ENCODE measurements at places on chromosomes 11 and 22.

- DNase-seq: no peak
Measured at GRCh38 chr11:126358763-126359160, 3.3 kb downstream of the ST3GAL4 start.

DNA sequence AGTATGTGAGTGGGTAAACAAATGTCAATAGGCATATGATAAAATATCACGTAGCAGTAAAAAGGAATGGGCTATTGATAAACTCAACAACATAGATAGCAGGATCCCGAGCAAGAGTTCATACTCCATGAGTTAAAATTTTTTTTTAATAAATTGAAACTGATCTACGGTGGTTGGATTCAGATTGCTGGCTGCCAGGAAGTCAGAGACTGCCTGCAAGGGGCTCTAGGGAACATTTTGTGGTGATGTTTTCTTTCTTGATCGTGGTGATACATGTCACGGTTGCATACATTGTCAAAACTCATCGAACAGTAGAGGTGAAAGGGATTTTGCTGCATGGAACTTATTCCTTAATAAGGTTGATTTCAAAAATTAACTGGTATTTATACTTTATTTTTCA lies 62.6 kb upstream of the WNT7B start:
- no peak for DNase-seq

- peak; percentile 78 for DNase-seq
Measured at GRCh38 chr11:12222055-12222792, 111.8 kb downstream of the MICAL2 start.

GRCh38 chr11:134584706-134585445 lies 172.8 kb upstream of the B3GAT1 start:
- DNase-seq: no peak

GRCh38 chr22:17980638-17981051 lies 43.7 kb downstream of the MICAL3 start:
- peak; percentile 83 for DNase-seq

- peak; percentile 61 for DNase-seq
Measured at GRCh38 chr11:34840736-34841386, 75.3 kb downstream of the APIP start.

DNA sequence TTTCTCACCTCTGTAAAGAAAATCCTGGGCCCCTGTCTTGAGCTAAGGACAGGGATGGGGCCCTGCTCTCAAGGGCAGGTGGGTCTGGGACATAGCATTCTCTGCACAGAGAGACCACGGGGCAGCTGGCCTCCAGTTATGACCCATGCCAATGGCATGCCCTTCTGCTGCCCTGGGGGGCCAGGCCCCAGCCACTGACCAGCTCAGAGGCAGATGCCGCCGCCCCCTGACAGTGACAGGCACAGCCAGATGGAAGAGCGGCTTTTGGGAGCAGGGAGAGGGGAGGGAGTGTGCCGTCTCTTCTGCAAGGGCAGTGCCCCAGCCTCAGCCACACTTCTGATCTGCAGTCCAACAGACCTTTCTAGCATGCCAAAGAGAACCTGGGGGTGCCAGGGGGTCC lies 114.8 kb upstream of the NAV2 start:
- no peak for DNase-seq

DNA sequence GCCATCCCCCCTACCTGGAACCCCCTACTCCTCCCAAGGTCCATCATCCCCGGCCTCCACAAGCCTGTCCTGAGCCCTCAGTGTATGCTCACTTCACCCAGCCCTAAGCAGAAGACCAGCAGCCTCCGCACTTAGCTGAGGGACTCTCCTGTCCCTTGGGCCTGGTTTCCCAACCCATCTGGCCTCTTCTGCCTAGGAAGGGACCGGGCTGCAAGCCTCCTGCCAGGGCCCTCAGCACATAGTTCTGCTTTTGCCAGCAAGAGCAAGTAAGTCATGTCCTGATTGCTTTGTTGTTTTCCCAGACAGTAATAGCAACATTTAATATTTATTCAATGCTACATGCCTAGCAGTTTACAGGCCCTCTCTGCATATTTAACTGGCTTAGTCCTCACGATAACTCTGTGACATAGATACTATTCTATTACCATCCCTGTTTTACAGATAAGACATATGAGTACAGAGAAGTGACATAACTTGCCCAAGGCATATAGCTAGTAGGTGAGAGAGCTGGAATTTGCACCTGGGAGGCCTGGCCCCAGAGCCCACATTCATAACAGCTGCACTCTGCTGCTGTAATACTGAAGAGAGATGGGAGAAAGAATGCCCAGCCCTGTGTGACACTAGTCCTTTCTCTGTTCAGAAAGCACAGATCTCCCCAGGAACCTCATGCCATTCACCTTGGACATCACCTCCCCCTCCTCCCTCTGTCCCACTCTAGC lies 139.2 kb downstream of the PARVA start:
- DNase-seq: no peak

DNA sequence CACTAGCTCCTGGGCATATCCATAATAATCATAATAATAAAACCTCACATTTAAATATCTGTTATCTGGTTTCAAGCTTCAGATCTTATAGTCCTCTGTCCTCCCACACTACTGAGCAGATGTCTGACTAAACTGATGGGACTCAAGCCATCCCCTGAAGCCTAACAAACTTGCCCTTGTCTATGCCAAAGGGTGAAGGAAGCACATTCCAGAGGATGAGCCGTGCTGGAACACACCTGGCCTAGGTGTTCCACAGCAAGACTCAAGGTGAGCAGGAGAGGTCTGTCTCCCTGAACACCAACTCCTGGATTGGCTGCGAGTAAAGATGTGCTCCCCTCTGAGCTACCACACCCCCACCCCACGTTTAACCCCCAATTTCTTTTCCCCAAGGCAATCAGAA lies 14.7 kb downstream of the SCUBE2 start:
- no peak for DNase-seq

DNA sequence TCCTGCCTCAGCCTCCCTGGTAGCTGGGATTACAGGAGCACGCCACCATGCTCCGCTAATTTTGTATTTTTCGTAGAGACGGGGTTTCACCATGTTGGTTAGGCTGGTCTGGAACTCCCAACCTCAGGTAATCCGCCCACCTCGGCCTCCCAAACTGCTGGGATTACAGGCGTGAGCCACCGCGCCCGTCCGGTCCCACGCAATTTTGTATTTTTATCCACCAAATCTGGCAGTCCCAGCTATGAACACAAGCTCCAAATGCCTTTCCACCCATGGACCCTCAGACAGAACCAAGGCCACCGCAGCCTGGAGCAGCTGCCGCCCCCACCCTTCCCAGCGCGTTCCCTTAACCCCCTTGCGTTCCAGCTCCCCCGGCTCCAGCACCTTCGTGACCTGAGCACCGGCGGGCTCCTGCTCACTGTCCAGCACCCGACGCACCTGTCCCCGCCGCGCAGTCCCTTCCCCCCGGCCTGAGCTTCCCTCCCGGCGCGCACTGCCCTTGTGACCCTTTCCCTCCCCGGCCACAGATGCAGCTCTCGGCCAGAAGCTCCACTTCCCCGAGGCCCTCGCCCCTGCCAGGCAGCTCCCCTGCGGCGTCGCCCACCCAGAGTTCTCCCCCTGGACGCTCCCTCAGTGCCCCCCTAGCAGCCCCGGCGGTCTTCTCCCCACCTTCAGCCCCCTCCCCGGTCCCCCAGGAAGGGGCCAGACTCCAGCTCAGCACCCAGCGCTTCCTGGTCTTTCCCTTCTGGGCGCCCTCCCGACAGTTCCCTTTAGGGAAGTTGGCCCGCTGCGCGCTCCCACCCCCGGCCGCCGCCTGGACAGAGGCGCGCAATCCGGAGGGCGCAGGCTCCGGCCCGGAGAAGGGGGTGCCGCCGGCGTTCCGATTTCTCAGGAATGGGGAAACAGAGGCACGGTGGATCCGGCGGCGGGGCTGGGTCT lies 5.6 kb upstream of the ZBED4 start:
- DNase-seq: peak; percentile 50

DNA sequence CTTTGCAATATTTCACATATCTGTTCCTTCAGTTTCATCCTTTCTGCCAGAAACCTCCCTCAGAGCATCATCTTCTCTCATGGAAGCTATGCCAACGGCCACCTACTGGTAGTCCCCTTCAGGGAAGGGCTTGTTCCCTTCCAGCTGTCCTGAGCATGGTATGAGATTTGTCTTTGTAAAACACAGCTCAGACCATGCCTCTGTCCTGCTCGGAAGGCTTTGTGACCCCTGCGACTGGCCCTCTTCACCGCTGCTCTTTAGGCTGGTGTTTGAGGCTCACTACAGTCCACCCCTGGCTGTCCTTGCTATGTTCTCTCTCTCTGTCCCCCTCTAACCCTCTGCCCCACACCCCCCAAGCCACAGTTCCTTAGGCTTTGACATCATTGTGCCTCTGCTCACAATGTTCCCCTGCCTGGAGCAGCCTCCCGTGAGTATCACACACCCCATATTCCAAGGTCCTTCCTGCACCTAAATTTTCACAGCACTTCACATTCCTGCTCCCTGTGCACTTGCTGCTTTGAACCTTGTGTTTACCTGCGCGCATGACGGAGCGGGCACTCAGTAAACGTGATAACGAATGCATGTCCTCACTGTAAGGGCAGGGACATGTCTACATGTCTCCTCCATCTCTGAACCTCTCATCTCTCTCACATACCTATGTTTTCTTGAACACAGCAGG lies 24.0 kb upstream of the ACER3 start:
- no peak for DNase-seq

DNA sequence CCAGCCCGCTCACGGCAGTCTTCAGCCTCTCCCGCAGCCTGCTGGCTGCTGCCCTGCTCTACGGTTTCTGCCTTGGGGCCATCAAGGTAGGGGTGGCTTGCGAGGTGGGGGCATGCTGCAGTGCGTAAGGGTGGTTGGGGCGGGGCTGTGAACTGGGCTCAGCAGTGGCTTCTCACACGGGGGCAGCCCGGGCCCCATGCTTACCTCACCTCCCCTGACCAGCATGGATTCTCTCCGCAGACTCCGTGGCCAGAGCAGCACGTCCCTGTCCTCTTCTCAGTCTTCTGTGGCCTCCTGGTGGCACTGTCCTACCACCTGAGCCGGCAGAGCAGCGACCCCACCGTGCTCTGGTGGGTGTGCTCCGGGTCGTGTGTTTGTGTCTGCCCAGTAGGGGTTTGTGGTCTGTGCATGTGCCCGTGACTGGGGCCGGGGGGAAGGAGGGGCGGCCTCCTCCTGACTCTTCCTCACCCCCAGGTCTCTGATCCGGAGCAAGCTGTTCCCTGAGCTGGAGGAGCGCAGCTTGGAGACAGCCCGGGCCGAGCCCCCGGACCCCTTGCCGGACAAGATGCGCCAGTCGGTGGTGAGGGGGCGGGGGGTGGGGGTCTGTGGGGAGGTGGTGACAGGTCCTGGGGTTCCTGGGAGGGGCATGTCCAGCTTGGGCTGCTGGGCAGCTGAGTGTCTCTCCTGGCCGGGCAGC lies 9.5 kb downstream of the PCNX3 start:
- peak; percentile 67 for DNase-seq

GRCh38 chr22:22770280-22770871 lies 117.2 kb upstream of the IGLL5 start:
- DNase-seq: no peak

DNA sequence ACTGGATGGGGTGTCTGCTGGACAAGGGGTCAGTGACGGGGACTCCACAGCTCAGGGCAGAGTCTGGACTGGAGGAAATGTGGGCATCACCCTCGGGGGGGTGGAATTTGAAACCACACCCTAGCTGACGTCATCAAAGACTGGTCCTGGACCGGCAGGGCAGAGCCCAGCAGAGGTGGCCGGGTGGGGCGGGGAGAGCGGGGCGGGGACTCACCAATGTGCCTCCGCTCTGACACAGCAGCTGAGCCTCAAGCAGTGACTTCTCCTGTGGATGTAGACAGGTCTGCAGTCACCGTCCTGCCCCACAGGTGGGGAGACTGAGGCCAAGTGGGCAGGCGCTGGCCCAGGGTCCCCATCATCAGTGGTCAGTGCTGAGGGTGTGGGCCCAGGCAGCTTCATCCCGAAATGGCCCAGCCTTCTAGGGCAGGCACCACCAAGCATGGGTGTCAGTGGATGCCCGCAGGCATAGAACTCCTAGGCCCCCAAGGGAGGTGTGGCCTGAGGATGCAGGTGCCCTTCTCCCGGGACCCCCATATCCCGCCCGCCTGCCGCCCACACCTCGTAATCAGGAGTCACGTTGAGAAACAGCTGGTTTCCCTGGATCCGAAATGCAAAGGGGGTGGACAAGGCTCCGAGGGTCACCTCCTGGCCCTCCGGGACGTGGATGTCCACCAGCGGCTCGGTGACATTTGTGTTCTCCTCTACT lies 603 bp downstream of the CDHR5 start:
- DNase-seq: peak; percentile 75

- DNase-seq: no peak
Measured at GRCh38 chr11:22539821-22540256, 85.8 kb downstream of the FANCF start.

DNA sequence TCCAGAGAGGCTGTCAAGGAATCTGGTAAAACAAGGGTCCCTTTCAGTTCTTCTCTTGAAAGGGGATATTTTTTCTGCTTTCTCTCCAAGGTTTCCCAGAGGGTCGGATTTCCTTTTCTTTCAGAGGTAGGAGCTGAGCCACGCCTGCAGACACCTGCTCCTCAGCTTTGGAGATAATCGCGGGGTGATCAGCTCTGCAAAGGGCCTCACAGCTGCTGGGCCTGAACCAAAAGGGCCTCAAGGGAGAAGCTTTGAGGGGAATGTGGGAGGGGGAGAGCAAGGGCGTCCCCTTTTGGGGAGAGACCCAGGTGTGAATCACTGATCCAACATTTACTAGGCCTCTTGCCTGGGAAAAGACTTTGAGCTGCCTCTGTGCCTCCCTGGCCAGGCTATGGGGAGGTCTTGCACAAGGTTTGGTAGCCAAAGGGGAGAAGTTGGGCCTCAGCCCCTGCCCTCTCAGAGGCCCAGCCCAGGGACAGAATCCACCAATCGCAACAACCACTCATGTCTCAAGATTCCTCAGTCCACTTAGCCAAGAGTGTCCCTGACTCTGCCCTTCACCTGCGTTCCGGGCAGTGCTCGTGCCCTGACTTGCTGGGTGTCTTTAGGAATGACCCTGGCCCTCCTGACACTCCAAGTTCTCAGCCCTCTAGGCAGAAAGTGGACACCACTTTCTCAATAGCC lies 14.0 kb upstream of the TP53I11 start:
- peak; percentile 90 for DNase-seq

DNA sequence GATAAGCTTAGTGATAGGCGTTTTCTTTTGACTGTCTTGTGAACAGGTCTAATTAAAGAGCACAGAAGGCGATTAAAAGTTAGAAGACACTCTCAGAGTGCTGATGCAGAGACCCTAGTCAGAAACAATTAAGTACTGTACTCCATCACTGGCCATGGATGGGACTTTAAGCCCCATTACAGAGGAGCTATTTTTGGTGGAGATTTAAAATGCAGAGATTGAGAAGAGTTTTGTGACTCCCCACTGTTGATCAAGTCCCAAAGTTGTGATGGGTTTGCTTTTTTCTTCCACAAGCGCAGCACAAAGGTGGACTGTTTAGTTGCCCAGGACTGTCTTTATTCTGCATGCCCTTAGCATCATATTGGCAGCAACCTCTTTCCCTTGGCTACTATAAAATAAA lies 978 bp downstream of the LUZP2 start:
- DNase-seq: no peak
